Eye (tissue), 1 donor: ENCODE measurements at places on chromosomes 1 and 21.

- no peak for DNase-seq
Measured at GRCh38 chr1:223609977-223610376, 55.5 kb downstream of the CAPN8 start.

- peak; percentile 51 for DNase-seq
Measured at GRCh38 chr1:42822800-42823392, 5.7 kb upstream of the SVBP start.

- DNase-seq = no peak
Measured at GRCh38 chr21:46482225-46482845, 23.6 kb downstream of the DIP2A start.

- no peak for DNase-seq
Measured at GRCh38 chr1:22551591-22551990, 11.7 kb upstream of the EPHA8 start.

GRCh38 chr21:40931197-40931596 is 84.2 kb upstream of the DSCAM start:
- DNase-seq = no peak

DNA sequence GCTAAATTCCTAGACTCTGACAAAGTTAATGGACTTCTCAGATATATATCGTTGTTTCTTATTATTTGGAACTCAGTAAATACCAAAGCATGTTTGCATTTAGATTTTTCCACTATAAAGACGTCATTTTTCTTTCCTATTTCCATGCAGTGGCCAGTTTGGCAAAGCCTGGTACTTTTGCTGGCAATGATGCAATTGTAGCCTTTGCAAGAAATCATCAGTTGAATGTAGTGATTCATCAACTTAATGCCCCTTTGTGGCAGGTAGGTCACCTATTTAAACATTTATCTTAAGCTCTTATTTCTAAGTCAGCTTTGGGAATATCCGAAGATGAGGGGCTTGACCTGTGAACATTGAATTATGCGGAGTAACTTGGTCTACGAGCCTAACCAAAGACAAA is 12.0 kb downstream of the OTUD3 start:
- DNase-seq = no peak

- DNase-seq = no peak
Measured at GRCh38 chr1:218374401-218375353, 29.5 kb downstream of the TGFB2 start.

DNA sequence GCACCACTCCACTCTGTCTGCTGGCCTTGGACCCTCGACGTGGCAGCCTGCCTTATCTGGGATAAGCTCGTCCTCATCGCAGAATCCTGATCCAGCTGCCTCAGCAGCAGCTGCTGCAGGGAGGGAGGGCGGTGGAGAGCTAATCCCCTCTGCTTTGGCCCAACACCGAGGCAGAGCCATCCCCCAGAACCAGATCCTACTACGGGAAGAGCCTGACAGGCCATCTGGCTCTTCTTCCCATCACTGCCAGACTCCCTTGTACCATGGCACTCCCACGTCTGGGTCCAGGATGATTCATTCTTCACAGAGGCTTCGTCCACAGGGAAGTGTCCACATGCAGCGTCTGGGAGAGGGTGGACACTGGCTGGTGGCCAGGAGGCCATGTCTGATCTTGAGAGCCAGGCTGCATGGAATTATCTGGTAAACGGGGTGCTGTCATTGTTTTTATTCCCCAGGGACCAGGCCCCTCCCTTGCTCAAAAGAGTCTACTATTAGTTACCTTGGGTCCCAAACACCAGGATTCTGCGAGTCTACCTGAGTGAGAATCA is 14.6 kb upstream of the PKP1 start:
- DNase-seq = peak; percentile 75

GRCh38 chr1:152313970-152314369 is 11.1 kb downstream of the FLG start:
- no peak for DNase-seq

DNA sequence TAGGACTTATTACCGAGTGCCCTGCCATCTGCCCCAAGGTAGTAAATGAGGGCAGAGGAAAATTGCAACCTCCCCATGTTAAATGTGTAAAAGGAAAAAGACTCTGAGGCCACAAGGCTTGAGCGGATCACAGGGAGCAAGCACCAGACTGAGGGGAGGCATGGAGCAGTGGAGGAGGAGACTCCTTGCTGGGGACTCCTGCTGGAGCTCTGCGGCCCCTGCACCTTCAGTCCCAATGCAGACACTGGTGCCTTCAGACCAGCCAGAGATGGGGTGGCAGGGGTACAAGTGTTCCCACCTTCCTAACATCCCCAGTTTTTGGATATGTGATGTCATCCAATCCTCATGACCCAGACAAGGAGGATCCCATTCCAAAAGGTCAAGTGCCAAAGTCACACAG is 128.4 kb upstream of the NGF start:
- DNase-seq = no peak

DNA sequence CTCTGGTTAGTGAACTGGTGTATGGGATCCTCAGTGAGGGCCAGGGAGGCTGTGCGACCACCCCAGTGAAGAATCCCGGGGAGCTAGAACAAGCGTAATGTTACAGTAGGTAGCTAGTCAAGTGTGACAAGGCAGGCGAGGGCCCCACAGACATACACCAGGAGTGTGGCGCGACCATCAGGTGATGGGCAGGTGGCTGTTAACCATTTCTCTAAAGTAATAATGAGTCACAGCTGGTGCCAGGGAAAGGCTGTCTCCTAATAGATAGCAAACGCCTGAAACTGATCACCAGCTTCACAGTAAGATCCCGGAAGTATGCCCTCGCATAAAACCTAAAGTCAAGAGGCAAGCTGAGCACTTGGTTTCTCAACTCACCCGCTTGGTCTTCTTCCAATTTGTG is 40.5 kb upstream of the TARBP1 start:
- DNase-seq = peak; percentile 14

DNA sequence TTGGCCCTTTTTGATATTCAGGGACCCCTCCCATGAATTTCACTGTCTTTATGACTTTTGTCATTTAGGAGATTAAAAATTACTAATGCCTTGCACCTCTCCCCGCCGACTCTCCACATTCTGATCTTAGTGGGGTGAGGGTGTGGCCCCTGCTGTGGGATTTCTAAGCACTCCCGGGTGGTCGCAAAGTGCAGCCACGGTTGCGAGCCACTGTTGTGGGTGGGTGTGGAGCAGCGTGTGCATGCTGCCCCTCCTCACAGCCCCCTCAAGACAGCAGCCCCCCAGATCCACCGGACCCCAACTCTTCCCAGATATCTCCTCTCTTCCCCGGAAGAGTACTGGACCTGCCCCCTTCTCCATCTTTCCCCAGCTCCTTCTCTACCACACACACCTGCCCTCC is 66.6 kb upstream of the EFHD2 start:
- DNase-seq = no peak

DNA sequence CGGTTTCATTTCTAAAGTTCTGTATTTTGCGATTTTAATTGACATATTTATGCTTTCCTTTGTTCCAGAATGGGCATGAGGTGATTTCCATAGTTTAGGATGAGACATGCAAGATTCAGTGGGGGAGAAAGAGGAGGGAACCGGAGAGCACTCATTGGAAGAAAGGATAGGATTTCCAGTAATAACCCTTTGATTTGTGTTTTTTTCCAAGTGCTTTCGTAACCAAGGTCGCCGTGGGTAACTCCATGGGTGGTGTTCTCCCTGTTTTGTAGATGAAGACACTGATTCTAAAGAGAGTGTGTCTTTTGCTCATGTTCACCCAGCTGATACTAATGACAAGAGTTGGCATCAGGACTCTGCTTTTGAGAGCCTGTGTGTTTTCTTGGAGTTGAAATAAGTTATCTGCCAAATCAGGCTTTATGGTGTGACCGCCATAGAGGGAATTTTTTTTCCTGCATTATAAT is 170.1 kb downstream of the DHRS3 start:
- DNase-seq = peak; percentile 50

- peak; percentile 67 for DNase-seq
Measured at GRCh38 chr1:54904476-54905048, 17.6 kb upstream of the DHCR24 start.

DNA sequence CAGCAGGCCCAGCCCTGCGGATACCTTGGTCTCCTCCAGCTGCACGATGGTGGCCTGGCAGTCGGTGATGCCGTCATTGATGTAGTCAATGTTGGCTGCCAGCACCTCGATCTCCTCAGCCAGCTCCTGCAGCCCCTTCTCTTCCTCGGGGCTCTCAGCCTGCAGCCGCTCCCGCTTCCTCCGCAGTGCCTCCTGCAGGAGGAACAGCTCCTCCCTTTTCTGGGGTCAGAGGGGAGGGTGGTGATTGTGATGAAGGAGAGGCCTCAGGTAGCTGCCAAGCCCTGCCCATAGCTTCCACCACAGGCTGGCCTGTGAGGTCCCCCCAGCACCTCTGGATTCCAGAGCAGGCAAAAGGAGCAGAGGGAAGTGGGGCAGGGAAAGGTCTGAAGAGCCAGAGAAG is 33.4 kb downstream of the KIF21B start:
- DNase-seq = no peak

GRCh38 chr21:37700641-37701202 is 215.5 kb downstream of the KCNJ6 start:
- peak; percentile 87 for DNase-seq

GRCh38 chr1:84598418-84598817 is 24.2 kb upstream of the CTBS start:
- DNase-seq = no peak

GRCh38 chr1:150012611-150013010 is 2.1 kb upstream of the OTUD7B start:
- DNase-seq = no peak

DNA sequence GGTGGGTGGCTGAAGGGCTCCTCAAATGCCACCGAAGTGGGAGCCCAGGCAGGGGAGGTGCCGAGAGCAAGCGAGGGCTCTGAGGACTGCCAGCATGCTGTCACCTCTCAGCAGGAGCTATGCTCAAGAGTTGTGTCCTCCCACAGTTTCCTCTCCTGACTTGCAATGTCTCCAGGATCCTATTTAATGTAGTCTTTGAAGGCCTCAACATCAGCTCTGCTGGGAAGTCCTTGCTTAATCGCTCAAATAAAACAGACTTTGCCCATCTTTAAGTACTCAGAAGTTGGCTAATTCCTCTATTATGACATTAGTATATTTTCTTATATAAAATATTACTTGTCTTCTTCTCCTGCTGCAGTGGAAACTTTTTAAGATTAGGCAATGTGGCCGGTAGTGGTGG is 154.2 kb upstream of the NRIP1 start:
- DNase-seq = no peak

- peak; percentile 53 for DNase-seq
Measured at GRCh38 chr1:23417570-23417969, 7.0 kb downstream of the TCEA3 start.

- no peak for DNase-seq
Measured at GRCh38 chr1:15160626-15161025, 7.1 kb downstream of the TMEM51 start.

GRCh38 chr1:4611563-4612341 is 42.7 kb upstream of the AJAP1 start:
- DNase-seq = peak; percentile 35

DNA sequence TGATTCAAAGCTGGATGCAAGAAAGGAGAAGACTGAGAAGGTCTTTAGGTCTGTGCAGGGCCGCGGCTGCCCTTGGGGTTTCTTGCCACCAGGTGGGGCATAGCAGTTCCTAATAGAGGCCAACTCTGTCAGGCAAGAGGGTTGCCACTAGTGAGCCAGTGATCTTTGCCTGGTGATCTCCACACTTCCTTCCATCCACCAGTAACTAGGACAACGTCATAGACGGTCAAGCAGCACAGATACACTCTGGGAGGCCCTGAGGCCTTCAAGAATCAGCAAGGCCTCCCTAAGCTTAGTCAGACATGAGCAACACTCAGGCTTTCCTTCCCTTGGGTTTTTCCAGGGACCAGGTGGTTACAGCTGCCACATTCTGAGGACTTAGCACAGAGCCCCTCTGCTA is 32.9 kb upstream of the ATP2B4 start:
- DNase-seq = no peak

DNA sequence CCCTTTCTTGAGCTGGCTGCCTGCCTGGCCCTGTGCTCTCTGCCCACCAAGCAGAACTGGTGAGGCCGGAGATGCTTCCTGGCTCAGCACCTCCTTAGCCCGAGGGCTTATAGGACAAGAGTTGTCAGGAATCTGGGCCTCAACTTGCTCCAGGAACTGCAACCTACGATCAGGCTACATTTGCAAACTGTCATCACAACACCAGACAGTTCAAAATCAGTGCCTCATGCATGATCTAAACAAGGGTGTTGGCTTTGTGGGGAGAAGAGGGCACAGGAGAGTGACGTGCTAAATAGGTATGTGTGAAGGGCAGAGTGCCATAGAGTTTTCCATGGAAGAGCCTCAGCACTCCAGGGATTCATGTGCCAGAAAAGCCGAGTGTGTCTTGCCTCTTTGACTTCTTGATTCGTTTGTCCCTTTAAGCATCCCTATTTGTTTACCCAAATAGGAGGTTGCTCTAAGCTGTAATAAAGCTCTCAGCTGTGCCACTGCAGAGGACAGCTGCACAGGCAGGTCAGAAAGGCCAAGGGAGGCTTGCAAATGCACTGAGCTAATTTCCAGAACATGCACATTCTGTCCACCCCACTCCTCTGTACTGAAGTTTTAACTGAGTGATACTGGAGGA is 30.2 kb upstream of the NEK2 start:
- DNase-seq = no peak

- DNase-seq = peak; percentile 72
Measured at GRCh38 chr1:212368073-212368484, 46.6 kb downstream of the PACC1 start.

DNA sequence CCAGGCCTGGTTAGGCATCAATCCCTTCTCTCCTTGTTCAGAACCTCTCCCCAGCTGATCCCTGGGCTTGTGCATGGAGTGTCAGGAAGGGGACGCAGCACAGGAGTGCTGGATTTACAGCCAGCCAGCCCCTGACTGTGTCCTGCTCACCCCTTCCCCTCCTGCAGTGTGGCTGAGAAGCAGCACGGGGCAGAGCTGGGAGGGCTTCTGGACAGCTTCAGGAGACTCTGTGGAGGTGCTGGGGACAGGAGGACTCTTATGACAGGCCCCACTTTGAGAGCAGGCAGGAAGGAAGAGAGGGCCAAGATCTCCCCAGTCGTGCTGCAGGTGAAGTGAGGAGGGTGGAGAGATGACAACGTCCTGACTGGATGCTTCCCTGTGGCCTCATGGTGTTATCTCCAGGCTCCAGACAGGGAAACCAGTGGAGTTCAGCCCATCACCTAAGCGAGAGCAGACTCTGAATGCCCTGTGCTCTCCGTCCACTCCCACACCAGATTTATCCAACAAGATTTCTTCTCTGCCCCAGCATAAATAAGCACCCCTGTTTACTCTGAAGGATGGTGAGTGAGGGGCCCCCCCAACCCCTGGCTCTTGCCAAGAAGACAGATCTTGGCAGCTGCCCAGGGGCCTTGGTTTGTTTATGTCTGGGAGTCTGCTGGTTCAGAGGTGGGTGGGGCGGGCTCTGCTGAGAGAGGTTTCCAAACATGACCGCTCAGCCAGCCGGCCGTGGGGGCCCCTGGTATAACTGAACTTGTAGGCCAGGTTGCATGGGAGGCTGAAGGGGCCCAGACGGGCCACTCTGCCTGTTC is 21.3 kb downstream of the TMCC2 start:
- DNase-seq = peak; percentile 70
